ENCODE measurements at places on chromosomes 7 and 10.

- DNase-seq, result no peak
Measured at GRCh38 chr7:36132012-36132411, 21.0 kb upstream of the EEPD1 start.

GRCh38 chr10:113386005-113386404 is 166.8 kb upstream of the HABP2 start:
- DNase-seq, result no peak

DNA sequence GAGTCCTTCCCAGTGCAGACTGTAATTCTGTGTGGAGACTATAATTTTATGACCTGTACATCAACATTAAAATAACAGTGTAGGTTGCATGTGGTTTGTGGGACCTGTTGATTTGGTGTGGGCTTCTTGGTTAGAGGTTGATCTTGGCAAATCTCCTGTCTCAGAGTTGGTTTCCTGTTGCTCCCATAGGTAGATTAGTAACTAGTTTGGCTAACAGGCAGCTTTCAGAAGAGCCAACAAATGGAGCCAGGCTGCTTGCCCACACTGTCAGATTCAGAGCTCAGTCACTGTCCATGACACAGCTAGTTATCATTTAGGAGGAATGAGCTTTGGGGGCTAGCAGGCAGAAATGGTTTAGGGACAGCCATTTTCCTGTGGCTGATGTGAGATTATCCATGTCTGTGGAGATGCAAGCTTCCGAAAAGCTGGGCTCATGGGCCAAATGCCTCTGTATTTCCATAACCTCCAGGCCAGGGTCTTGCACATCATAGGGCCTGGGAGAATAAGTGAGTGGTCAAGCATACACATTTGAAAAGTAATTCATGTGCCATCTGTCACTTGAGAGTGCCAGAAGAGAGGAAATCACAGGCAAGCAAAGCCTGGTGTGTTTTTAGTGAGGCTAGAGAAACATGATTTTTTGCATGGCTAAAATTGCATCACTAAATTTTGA is 33.4 kb downstream of the CCM2 start:
- DNase-seq, result no peak

DNA sequence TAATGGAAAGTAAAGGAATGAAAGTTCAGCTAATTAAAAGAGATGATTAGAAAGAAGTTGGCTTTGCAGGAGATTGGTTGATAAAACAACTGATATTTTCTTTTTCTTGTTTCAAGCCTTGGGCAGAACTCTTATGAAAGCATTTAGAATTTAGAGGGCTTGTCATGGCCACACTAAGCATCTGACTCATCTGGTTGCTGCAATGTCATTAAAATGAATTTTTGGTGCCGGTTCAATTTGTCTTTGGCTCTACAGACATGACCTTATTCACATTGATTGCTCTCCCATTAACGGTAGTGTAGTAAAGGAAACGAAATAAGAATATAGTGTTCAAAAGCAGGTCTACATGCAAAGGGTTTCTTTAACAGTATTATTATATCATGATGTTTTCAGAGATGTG is 1012.4 kb upstream of the C7orf33 start:
- no peak for DNase-seq

DNA sequence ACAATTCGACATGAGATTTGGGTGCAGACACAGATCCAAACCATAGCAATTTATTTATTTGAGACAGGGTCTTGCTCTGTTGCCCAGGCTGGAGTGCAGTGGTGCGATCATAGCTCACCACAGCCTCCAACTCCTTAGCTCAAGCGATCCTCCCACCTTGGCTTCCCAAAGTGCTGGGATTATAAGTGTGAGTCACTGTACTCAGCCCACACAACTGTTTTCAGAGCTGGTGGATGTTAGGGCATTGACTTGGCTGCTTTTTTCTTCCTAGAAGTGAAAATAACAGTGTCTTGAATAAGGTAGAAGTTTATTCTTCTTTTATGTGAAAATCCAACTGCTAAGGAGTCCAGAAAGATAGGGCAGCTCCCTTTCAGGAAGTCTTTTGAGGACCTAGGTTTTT is 132.1 kb downstream of the CCDC3 start:
- no peak for DNase-seq

- no peak for DNase-seq
Measured at GRCh38 chr10:35434533-35434932, 98.2 kb downstream of the CCNY start.

GRCh38 chr10:73941300-73941699 is 30.4 kb downstream of the PLAU start:
- DNase-seq, result no peak

DNA sequence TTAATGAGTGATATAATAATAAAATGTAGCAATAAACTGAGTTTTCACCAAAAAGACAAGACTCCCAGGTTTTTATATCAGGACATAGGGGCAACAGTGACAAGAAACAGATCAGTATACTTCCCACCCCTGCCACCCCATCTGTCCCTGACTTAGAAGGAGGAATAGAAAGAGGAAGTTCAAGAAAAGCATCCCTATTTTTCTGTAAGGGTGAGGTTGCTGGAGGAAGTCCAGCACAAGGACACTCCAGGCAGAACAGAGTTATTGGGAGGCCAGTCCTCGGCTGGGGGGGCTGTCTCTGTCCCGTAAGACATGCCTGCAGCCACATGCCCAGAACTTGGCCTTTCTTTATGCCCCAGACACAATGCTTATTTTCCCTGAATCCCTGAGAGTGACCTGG is 16.5 kb upstream of the TLX1 start:
- no peak for DNase-seq

DNA sequence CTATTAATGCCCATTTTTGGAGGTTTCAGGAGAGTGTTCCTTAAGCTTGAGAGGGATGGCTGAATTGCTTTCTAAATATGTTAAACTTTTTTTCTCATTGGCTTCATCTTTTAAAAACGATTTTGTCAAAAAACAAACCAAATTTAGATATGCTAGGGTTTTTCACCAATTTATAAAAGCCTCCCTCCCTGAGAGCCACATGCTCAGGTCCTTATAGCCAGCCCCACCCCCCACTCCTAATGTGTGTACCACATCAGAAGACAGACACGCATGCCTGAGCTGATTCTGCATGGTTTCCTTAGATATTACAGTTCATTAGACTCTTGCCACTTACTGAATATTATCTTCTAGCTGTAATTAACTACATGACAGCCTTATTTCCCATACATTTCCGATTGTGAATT is 2.0 kb downstream of the CUL1 start:
- no peak for DNase-seq

DNA sequence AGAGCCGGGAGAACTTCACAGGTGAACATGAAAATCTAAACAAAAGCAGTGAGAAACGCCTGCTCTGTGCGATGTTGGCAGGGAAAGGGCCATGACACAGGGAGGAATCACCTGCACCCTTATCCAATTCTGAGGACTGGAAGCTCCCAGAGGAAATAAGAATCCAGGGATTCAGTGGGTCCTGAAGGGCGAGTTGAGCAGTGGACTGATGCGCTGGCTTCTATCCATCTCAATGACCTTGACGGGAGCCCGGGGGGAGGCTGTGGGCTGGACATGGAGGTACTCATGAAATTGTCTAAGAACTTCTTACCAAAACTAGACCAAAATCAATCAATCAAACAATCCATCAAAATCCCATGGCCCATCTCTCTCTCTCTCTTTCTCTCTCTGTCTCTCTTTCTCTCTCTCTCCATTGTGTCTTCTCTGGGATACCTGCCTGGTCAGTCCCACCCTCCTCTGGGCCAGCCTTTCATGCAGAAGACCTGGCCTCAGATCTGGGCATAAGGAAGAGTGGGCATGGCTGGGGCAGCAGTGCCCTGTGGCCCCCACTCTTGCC is 7.2 kb downstream of the CPXM2 start:
- DNase-seq, result no peak

DNA sequence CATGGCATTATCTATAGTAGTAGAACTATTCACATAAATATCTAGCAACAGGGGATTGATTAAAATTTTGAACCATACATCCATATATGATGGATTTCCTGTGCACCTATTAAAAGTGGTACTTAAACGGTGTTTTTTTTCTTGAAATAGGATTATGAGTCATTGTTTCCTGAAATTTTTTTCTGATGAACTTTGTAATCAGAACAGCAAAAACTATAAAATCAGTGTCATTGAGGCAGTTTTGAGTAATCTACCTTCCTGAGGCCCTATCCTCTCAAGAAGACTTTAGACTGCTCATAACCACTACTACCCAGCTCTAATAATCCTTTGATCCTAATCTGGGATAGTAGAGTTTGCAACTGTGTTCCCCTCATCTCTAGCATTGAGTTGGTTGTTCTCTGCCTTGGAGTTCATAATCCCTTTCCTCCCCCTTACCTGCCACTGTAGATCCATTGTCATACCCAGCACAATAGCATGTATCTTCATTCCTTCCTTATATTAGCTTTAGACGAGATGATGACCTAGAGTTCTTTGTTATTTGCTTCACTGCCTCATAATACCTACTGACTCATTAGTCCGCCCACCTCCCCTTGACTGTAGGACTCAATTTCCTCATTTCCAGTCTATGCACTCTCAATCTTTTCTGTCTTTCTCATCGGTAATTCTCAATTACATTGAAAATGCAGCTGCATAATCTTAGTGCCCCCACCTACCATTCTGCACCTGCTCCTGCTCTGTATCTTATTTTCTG is 133.4 kb downstream of the LRRC4 start:
- no peak for DNase-seq

DNA sequence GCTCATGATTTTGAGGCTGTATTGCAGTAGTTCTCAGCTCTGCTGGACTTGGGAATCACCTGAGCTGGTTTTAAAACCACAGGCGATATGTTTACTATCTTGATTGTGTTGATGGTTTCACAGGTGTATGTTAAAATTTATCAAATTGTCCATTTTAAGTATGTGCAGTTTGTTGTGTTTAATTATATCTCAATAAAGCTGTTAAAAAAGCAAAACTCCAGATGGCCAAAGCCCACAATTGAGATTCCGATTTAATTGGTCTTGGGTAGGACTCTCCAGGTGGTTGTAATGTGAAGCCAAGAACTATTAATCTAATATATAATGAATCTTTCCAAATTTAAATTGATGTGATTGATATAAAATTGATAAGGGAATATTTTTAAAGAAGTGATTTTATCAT is 48.6 kb downstream of the NRCAM start:
- DNase-seq, result no peak

GRCh38 chr10:91367127-91367531 is 43.0 kb upstream of the HECTD2 start:
- DNase-seq, result no peak

DNA sequence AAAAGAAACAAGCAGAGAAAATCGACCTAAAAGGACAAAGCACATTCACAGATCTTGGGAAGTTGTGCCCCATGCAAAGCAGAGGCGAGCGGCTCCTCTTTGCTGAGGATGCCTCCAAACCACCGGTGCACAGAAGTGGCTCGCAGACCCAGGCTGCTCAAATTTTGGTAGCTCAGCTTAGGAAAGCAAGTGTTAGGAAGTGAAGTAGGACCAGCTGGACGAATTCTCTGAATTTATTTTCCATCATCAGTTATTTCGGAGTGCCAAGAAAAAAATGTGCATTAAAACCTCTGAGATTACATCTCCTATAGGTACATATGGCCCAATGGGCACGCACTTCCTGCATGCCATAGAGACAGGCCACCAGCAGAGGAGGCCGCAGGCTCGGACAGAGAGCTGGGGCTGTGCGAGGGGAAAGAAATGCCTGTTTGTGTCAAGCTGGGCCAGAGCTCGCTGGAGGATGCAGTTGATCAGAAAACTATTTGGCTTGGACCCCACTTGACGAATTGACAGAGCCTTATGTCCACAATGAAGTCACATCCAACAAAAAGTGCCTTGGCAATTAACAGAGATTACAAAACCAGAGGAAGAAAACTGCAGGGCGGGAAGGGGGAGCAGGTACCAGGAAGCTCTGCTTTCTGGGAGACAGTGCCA is 122.3 kb upstream of the LYZL2 start:
- DNase-seq, result peak; percentile 32

- DNase-seq, result no peak
Measured at GRCh38 chr7:48048113-48048512, 12.8 kb downstream of the C7orf57 start.

DNA sequence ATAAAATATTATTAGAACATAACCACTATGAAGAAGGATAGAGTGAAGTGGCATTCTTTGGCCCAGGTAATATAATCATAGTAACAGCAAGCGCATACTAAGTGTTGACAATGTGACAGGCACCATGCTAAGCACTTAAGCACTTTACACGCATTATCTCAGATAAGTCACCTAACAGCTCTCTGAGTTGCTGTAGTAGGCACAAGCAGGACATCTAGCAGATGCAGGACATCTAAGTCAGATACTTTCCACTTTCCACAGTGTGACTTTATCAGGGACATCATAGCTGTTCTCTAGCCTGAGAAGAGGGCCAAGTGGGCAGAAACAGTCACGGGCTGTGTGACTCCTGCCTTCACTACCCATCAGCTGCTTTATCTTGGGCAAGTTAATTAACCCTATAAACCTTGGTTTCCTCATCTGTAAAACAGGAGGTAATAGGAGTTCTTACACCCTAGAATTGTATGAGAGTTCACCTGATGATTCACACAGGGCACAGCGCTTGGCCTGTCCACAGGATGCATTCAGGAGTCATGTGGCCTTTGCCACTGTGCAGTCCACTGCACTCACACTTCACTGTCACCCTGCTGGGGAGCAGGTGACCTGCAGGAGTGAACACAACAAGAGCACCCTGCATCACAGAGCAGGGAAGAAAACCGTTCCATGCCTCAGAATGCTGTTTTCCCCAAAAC is 12.5 kb downstream of the LIPA start:
- no peak for DNase-seq

- DNase-seq, result no peak
Measured at GRCh38 chr7:38858259-38858884, 50.6 kb downstream of the VPS41 start.

DNA sequence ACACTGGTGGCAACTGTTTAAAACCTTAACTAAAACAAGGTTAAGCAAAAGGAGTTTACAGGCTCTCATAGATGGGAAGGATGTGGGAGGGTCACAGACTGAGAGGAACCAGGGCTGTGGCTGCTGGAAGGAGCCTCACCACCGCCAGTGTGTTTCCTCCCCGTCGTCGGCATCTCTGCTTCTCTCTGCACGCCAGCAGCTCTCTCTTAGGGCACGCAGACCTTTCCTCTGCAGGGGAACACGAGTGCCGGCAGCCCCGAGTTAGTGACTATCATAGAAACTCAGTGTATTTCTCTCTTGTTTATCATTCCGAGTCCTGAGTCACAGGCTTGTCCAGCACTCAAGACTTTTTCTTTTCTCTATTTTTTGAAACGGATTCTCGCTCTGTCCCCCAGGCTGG is 8.1 kb upstream of the SH2D4B start:
- DNase-seq, result no peak

DNA sequence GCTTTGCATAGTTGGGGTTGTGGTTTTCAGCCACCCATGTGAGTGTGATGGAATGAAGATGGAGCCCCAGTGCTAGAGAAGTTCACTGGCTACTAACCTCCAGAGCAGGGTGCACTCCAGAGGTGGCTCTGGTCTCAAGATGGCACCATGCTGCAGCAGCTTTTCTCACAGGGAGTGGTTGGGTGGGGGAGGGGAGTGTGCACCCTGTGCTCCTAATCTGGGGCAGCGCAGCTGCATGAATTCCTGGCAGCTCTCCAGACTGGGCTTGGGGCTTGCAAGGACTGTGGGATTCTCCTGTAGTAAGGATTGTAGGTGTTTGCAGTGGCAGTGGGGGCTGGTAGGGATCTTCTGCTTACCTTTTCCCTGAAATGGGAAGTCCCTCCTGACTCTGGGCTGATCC is 23.7 kb downstream of the PHTF2 start:
- no peak for DNase-seq

GRCh38 chr10:78269060-78269459 is 235.4 kb downstream of the RPS24 start:
- no peak for DNase-seq

- no peak for DNase-seq
Measured at GRCh38 chr10:132897516-132898381, 44.6 kb downstream of the CFAP46 start.

- no peak for DNase-seq
Measured at GRCh38 chr7:15764851-15765382, 78.4 kb upstream of the MEOX2 start.

All from GM12878 (cell line).